ENCODE measurements at places on chromosomes 6 and 20.

- no peak for DNase-seq
Observed at GRCh38 chr6:31697555-31697954, 5.6 kb downstream of the ABHD16A start.

- no peak for DNase-seq
Observed at GRCh38 chr6:170158296-170159021, 132.4 kb downstream of the DLL1 start.

DNA sequence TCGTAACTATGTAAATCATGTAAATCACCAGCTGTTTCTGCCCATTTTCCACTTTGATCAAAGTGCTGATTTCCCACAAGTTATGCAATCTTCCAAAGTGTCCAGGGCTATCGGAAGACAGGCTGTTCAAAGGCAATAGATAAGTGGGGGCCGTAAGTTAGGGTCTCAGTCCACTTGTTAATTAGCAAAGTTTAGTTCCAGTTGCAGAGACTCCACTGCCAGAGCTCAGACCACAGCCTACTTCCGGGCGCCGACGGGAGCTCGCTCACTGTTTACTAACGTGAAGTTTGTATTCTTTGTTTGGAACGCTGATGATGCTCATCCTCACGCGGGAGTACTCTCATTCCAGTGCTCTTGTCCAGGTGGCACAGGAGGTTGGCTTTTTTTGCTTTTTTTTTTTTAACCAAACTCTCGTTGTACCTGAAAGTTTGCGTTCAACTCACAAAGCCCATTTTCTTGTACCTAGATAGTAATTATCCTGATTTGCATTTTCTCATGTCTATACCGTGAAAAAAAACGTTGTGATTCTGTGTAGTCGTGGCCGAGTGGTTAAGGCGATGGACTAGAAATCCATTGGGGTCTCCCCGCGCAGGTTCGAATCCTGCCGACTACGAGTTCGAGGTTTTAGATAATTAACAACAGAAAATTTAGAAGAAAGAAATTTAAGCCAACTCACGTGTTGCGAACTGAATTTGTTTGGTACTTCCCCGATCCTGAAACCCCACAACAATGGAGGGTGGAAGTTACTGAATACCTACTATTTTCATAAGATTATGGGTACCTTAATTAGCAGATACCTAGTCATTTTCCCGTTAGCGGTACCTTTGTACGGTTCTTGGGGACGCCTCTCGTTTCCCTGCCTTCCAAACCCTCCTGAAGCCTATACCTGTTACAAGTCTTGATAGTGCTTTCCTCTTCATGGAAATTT is 29.9 kb upstream of the ZNF184 start:
- peak; percentile 67 for DNase-seq

- no peak for DNase-seq
Observed at GRCh38 chr20:51227744-51228143, 204.8 kb upstream of the KCNG1 start.

- DNase-seq = no peak
Observed at GRCh38 chr6:107786709-107787588, 37.2 kb downstream of the SCML4 start.

All from K562 (cell line).